ENCODE measurements at places on chromosomes 16 and 17.
A peak's percentile ranks its signal among the peaks of the same experiment; 100 is the strongest.

DNA sequence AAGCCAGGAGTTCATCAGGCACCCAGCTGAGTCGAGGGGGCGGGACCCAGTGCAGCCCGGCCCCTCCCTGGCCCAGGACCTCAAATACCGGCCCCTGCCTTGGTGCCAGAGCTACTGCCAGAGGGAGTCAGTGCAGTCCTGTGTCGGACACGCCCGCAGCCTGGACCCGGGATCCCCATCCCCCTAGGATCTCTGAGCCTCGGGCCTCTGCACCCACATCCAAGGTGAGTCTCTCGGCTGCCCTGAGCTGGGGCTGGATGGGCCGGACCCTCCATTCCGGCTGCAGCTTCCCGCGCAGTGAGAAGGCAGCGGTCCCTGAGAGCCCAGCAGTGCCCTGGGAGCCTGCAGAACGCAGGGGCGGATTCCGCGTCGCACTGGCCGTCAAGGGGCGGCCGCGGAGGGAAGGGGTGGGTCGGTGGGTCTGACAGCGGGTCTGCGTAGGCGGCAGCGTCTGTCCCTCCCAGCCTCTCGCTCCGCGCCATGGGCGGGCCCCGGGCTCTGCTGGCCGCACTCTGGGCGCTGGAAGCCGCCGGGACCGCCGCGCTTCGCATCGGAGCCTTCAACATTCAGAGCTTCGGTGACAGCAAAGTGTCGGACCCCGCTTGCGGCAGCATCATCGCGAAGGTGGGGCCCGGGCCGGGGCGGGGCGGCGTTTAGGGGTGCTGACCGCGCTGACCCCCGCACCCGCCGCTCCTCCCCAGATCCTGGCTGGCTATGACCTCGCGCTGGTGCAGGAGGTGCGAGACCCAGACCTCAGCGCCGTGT lies at the start of gene DNASE1L2:
Gene DNASE1L2 (plus strand): TSS at position 108 of the 765 bp plus-strand sequence. CDS start 373 bp downstream, at position 481.
- peak; percentile 56 for DNase-seq

DNA sequence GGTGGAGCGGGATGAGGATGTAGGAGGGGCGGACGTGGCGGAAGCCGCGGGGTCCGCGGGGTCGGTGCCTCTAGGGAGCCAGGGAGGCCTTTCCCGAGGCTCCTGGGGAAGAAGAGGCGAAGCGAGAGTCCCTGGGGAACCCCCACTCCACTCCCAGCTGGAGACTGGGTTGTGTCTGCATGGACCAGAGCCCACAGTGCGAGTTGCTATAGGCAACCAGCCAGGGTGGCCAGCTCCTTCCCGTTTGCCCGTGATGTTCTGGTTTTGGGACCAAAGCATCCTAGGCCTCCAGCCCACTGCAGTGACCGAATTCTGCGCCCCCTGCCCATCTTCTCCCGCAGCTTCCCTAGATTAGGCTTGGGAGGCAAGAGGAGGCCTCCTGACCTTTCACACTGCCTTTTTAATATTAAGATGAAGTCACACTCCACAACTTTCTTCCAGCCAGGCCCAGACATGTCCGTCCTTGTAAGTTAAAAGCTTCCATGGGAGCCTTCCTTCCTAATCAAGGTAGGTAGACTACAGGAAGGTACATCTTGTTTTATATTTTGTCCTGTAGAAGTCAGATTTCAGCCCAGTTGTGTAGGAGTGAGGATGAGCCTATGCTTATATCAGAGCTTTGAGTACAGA lies 469 bp downstream of the AMZ2 start:
- DNase-seq: no peak

DNA sequence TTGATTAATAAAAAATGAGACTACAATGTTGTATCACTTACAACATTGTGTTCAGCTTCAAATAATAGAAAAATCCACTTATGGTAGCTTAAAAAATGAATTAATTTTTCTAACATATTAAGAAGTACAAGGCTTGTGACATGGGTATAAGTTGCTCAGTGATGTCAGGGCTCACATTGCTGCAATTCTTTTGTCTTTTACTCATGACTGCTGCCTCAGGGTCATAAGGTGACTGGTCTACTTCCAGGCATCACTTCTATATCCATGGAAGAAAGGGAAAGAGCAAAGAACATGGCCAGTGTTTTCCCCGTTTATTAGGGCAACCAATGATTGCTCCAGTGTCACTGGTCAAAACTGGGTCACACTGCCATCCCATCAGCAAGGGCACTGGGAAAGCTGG lies 295.3 kb downstream of the MAP2K4 start:
- no peak for DNase-seq

GRCh38 chr16:87166321-87166720 lies 150.9 kb downstream of the C16orf95 start:
- DNase-seq: no peak

GRCh38 chr16:84758627-84759026 lies 58.8 kb downstream of the USP10 start:
- DNase-seq: no peak

GRCh38 chr16:30472328-30472942 lies at the start of gene ITGAL:
Gene ITGAL, plus strand, starts transcription at chr16:30472742. Its CDS starts 96 bp downstream, at chr16:30472838.
- peak; percentile 6 for DNase-seq

- DNase-seq: peak; percentile 64
These were observed at the start of gene KRTAP2-3 for GRCh38 chr17:41060052-41060604. Gene KRTAP2-3, minus strand, starts transcription at chr17:41060114. Its CDS starts 64 bp downstream, at chr17:41060050.

DNA sequence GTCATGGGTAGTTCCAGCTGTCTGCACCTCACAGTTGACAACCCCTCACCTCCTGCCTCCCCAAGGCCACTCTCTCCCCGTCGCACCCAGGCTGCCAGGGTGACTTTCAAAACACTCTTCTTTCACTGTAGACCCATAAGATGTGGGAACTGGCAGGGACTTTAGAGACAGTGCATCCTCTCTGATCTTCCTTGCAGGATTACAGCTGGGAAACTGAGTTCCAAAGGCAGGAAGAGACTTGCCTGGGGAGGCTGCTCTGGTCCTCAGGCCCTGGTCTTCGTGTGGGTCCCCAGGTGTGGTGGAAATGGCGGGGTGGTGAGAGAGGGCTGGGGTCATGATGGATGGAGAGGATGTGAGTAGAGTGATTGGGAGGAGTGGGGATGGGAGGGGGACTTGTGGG lies 21.9 kb upstream of the NKD1 start:
- no peak for DNase-seq

DNA sequence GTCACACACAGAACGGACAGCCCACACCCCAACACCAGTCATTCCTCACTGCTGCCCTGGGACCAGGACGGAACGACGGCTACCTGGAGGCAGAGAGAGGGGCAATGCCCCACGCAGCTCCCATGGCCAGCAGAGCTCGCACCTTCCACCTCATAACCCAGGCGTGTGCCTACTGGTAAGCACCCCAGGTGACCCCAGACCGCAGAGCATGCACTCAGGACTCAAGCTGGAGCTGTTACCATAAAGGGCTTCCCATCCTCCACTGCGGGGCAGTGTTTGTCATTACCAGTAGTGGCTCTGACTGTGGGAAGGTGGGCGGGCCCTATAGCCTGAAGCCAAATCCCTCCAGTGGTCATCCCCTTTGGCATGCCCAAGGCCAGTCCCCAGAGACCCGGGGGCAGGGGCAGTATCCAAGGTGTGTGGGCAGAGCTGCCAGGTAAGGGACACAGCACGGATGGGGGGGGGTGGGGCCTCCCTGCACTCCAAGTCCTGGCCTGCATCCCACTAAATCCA lies 4.7 kb upstream of the BCAR1 start:
- peak; percentile 85 for DNase-seq

GRCh38 chr16:7025616-7026190 lies 306.9 kb upstream of the RBFOX1 start:
- DNase-seq: peak; percentile 91

DNA sequence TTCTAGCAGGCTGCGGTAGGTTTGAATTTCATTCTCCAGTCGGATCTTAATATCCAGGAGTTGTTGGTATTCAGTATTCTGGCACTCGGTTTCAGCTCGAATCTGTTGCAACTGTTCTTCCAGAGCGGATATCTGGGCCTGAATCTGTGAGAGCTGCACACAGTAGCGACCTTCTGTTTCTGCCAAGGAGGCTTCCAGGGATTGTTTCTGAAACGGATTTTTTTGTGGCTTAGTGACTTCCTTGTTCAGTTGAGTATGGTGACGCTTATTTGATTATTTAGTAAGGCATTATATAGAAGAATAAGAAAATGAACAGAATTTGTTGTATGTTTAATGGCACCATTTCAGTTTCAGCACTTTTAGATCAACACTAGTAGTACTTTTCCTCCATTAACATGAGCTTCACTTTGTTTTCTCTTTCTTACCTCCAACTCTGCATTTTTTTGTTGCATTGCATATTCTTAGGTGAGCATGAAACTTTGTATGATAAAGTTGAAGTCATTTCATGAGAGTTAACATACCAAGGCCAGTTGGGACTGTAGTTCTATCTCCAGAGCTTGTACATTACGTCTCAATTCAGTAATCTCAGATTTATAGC lies 2.8 kb downstream of the KRT10 start:
- peak; percentile 8 for DNase-seq

- no peak for DNase-seq
These were observed 252.1 kb downstream of the PHKB start for GRCh38 chr16:47713225-47713595.

All from mesendoderm (in vitro differentiated cells).